ENCODE measurements at places on chromosomes 2 and 18.

GRCh38 chr2:228556717-228557116 lies 375.2 kb upstream of the SPHKAP start:
- DNase-seq, result no peak

- no peak for DNase-seq
Observed at GRCh38 chr2:168683996-168684395, 118.4 kb upstream of the NOSTRIN start.

GRCh38 chr2:187547353-187547979 lies 6.8 kb downstream of the TFPI start:
- DNase-seq, result peak; percentile 80

- DNase-seq, result peak; percentile 69
Observed at GRCh38 chr18:76349067-76349715, 145.9 kb downstream of the ZNF516 start.

GRCh38 chr2:3238951-3239841 lies 138.4 kb downstream of the EIPR1 start:
- no peak for DNase-seq

- DNase-seq, result no peak
Observed at GRCh38 chr18:9333441-9334328, 888 bp upstream of the TWSG1 start.

DNA sequence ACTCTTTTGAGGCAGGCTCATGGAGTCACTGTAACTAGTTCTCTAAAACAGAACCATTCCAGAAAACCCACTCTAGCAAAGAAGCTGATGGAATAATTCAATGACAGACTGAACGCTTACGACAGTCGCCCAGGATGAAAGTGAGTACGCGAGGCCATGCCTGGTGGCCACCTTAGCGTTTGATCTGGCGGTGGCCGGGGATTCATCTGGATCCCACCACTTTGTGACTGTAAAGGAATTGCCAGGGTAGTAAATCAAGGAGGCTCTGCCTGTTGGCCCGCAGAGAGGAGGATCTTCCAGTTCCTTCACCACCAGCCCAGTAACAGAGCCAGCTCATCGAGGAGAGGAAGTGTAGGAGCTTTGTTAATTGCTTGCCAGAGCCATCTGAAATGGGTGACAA lies 34.6 kb downstream of the GREB1 start:
- DNase-seq, result no peak

DNA sequence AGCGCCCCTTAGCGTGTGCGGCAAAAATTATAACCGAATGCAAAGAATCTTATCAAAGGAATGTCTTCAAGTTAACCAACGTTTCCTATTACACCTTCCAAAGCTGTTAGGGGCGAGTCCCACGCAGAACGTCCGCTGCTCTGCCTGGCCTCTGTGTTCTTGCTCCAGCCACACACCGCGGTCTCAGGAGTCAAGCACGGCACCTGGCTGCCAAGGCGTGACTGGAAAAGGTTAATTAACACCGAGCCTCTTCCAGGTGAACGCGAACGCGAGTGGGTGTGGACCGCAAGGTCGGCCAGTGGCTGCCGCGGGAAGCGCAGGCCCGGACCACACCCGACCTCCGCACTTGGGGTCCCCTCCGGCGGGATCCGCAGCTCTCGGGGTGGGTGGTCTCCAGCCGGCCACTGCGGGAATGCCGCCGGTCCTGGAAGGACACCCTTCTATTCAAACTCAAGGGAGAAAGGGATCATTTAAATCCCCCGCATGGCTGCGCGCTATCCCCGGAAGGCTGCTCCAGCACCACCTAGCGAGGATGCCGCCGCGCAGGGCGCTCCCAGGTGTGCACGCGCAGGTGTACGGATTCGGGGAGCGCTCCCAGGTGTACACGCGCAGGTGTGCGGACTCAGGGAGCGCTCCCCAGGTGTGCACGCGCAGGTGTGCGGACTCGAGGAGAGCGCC lies 830 bp downstream of the CYB5A start:
- DNase-seq, result no peak

GRCh38 chr2:22942441-22942840 lies 442.5 kb upstream of the KLHL29 start:
- DNase-seq, result no peak

DNA sequence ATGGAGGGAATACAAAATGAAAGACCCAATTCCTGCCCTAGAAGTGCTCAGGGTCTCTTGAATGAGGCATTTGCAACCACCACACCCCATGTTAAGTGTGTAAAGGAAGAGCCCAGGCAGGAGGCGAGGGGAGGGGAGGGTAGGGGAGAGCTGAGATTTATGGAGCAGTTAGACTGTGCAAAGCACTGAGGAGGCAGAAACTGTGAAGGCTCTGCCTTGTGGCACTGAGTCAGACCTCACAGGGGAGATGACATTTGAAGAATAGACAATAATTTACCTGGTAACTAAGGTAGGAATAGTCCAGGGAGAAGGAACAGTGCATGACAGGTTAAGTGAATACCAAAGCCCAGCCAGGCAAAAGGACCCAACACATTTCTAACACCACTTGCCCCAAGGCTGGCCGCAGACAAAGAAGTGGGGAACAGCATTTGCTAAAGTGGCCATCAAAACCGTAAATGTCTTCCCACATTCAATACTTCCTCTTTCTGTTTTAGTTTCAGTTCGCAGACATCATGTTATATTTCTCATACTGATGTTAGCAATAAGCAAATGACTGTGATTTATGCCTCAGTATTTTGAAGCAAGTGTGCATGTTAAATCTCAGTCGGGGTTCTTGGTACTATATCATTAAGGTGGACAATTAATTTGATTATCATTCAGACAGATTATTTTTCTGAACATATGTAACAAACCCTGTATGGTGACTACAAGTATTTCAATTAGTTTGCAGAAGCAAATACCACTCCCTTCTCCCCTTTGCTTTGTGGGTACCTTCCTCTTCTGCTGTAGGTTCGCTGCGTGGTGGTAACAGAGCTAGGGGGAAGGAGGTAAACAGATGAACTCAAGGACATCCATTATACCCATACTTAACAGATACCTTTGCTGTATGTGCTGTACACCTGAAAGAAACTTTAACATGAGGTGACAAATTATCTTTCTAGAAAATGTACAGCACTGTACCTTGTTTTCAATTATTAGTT lies 27.5 kb downstream of the CDH20 start:
- DNase-seq, result no peak

GRCh38 chr2:141856215-141856919 lies 274.4 kb downstream of the LRP1B start:
- DNase-seq, result no peak

GRCh38 chr2:191878548-191879279 lies 31.8 kb upstream of the CAVIN2 start:
- DNase-seq, result peak; percentile 58

- no peak for DNase-seq
Observed at GRCh38 chr2:1541819-1542475, 128.7 kb downstream of the TPO start.

- peak; percentile 37 for DNase-seq
Observed at GRCh38 chr2:204860274-204860673, 315.0 kb downstream of the PARD3B start.

- DNase-seq, result peak; percentile 17
Observed at GRCh38 chr2:113791697-113792590, 35.5 kb upstream of the SLC35F5 start.

GRCh38 chr2:8752385-8752784 lies 70.5 kb downstream of the ID2 start:
- DNase-seq, result no peak

- DNase-seq, result no peak
Observed at GRCh38 chr2:12776521-12776961, 59.8 kb downstream of the TRIB2 start.

GRCh38 chr2:206084870-206085741 lies 868 bp downstream of the INO80D start:
- DNase-seq, result peak; percentile 65

DNA sequence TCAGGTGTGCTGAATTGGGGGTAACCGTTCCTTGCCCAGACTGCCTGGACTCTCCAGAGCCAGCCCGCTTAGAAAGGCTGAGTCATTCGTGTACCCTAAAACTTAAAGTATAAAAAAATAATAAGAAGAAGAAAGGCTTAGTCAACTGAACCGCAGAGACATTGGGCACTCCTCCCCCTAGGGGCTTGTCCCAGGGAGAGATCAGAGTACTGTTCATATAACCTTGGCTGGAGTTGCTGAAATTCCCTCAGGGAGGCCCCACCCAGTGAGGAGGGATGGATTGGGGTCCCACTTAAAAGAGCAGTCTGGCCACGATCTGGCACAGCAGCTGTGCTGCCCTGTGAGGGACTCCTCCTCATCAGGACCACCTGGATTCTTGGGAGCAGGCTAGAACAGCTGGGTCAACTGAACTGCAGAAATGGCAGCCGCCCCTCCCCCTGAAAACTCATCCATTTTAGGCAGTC lies 37.2 kb downstream of the ANKRD12 start:
- no peak for DNase-seq

GRCh38 chr2:41873102-41874031 lies 174.5 kb upstream of the PKDCC start:
- DNase-seq, result no peak

DNA sequence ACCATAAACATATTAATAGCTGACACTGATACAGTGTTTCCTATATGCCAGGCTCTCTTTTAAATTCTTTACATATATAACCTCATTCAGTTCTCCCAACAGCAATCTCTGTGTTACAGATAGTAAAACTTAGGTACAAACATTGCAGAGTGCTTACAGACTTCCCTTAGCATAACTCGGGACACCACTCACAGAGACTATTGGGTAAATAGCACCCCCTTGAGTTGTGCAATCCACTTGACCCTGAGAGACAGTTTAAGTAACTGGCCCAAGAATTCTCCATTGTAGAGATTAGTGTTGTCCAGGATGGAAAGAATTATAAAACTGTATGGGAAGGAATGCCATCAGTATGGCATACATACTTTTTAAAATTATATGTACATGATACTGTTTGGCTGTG lies 110.1 kb downstream of the POLE4 start:
- no peak for DNase-seq

GRCh38 chr2:121064186-121064585 lies 220.8 kb downstream of the TFCP2L1 start:
- no peak for DNase-seq

- DNase-seq, result no peak
Observed at GRCh38 chr2:202311823-202312388, 46.3 kb downstream of the NOP58 start.

DNA sequence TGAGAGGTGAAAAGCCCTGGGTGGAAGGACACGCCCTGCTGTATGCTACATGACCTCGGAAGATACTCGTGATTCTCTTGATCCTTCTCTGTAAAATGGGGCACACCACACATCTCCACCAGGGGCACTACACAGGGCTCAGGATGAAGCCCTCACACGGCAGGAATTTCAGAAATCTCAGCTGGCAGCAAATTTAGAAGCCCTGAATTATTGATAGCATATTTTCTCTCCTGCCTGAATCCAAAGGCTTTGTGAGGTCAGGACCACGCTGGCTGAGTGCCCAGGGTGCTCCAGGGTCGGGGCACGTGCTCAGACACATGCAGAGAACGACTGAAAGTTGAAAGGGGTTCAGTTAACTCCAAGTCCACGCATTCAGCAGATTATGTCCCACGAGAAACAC lies 42.1 kb upstream of the GALR1 start:
- peak; percentile 85 for DNase-seq

DNA sequence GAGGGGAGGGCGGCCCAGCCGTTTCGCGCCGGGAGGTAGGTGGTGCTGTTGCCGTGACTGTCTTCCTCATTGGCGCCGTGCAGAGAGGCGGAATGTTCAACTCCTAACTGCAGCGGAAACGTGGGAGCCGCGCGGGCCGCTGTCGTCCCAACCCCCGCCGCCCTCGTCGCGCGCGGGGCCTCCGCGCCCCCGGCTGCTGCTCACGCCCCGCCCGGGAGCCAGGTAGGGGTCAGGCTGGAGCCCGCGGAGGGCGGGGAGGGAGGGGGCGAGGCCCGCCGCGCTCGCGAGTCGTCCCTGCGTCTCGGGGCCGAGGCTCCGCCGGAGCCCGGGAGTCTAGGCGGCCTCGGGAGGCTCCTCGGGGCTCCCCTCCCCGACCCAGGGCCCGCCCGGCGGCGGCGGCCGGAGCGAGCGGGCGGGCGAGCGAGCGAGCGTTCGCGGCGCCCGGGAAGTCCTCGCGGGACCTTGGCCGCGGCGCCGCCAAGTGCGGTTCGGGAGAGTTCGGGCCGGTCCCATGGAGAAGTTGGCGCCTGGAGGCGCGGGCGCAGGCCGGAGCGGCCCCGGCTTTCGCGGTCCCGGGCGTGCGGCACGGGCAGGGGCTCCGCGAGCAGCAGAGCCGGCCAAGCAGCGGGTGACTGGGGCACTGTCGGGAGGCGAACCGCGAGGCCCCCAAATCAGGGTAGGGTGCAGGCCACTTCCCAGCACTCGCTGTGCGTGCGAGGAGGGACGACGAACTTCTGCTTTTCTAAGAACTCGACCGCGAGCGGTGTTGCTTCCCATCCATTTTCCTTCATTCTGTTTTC lies at the start of gene MAP3K20:
Gene MAP3K20 (plus strand): TSS at position 66 of the 800 bp plus-strand sequence. CDS start 15,186 bp downstream, outside the sequence.
- peak; percentile 80 for DNase-seq

DNA sequence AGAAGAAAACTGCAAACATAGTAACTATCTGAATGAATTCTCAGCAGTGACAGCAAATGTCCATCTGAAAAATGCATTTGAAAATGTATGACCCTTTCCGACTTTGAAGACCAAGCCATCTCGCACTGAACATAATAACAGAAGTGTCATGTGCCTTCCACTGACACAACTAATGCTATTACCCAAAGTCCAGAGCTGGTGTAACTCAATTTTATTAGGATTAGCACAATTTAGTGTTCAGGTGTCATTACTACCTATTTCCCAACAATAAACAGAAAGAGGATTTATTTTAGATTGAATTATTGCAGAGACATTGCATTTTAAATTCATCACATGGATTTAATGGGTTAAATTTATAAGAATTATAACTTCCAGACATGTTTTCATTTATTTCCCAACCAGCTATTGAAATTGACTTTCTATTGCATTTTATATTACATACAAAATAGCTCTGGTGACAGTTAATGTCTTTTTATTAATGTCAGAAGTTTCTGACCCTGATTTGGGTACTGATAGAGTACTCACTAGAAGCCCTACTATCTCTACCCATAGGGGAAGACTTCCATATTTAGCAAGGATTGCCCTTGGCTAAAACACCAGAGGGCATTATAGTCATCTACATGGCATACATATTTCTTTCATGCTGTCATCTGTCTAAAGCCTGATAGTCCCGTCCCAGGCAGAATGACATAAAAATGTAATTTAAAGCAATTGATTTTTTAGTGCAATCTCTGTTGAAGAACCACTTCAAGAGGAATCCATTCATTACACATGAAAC lies 7.0 kb upstream of the STK39 start:
- DNase-seq, result peak; percentile 24

GRCh38 chr2:134021830-134022524 lies 231.9 kb upstream of the MGAT5 start:
- DNase-seq, result no peak

GRCh38 chr2:32271063-32271462 lies 6.4 kb upstream of the NLRC4 start:
- DNase-seq, result no peak

GRCh38 chr2:64858541-64859311 lies 130.5 kb upstream of the SLC1A4 start:
- DNase-seq, result no peak

DNA sequence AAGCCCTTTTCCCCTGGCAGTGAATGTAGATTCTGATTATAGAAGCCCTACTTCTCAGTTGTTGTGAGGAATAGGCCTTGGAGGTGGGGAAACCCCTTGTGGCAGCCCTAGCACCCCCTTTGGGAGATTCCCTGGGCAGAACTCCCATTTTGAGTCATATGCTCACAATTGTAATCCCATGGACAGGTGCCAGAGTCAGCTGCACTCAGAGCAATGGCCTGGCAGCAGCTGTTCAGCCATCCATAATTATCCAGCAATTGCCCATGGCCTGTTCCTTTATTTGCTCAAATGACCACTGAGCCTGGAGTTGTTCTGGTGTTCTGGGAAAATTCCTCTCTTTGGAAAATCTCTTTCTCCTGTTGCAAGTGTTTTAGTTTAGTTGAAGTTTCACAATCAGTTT lies 71.7 kb downstream of the PTRHD1 start:
- DNase-seq, result peak; percentile 72
